MV-4-11 (cell line): ENCODE measurements at places on chromosomes 13 and 19.

DNA sequence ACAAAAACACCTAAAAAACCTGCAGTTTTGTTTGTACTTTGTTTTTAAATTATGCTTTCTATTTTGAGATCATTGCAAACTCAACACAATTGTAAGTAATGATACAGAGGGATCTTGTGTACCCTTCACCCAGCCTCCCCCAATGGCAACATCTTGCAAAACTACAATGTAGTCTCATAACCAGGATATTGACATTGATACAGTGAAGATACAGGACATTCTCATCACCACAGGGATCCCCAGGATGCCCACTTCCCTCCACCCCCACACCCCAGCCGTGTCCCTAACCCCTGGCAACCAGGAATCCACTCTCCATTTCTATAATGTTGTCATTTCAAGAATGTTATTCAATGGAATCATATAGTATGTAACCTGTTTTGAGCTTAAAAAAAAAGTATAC is 10.3 kb upstream of the C5AR2 start:
- DNase-seq = no peak

- peak; percentile 53 for DNase-seq
Observed at GRCh38 chr13:57326532-57326931, 159.5 kb downstream of the PRR20E start.

DNA sequence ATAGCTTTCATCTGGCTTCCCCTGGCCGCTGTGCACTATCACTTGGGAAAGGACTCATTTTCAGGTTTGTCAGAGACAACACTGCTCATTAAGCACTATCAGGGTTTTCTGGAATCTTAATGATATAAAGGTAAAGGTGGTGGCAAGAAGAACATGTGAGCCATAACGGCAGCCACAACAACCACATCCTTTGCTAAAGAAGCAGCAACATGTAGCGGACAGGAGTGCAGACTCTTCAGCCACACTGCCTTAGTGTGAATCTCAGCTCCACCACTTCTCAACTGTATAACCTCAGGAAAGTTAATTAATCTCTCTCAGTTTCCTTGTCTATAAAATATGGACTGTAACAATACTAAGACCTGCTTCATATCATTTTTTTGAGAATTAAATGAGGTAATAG is 24.1 kb upstream of the MIR17HG start:
- DNase-seq = no peak

- no peak for DNase-seq
Observed at GRCh38 chr13:103255587-103256301, 189.5 kb upstream of the SLC10A2 start.

DNA sequence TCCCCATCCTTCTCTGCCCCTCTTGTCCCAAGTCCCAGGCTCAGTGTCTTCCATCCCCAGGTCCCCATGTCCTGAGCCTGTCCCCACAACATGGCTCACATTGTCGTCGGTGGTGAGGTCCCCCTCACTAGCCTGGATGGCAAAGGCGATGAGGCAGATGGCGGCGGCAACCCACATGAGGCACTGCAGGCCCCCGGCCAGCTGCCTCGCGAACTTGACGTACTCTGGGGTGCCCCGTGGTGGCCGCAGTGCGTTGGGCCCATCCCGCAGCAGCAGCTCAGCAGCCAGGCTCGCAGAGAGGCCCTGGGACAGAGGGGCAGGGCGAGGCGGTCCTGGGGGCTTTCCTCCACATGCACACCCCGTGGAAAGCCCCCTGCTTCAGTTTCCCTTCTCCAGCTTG is 1.1 kb downstream of the ATP4A start:
- DNase-seq = no peak

- peak; percentile 47 for DNase-seq
Observed at GRCh38 chr19:14434543-14435319, 1.6 kb downstream of the PKN1 start.

- DNase-seq = peak; percentile 51
Observed at GRCh38 chr13:74061926-74062595, 72.1 kb downstream of the KLF12 start.

DNA sequence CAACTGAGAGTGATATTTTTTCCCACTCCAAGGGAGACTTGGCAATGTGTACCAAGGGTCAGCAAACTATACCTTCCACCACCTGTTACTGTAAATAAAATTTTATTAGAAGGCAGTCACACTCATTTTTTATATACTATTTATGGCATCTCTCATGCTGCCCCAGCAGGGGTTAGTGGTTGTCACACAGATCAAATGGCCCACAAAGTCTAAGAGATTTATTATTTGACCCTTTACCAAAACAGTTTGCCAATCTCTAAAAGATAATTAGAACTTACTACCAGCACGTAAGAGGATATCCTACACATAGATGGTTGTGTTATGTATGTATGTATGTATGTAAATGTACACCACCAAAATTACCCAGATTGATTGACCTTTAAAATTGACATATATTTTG is 185.1 kb downstream of the PRR20E start:
- DNase-seq = no peak

DNA sequence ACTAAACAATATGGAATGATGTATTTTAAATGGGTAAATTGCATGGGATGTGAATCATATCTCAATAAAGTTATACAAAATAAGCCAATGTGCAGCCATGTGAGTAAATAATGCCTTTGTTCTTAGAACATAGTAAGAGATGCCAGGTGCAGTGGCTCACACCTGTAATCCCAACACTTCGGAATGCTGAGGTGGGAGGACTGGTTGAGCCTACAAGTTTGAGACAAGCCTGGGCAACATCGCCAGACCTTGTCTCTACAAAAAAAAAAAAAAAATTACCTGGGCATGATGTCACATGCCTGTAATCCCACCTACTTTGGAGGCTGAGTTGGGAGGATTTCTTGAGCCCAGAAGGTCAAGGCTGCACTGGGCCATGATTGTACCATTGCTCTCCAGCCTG is 230.7 kb downstream of the RFC3 start:
- DNase-seq = no peak

DNA sequence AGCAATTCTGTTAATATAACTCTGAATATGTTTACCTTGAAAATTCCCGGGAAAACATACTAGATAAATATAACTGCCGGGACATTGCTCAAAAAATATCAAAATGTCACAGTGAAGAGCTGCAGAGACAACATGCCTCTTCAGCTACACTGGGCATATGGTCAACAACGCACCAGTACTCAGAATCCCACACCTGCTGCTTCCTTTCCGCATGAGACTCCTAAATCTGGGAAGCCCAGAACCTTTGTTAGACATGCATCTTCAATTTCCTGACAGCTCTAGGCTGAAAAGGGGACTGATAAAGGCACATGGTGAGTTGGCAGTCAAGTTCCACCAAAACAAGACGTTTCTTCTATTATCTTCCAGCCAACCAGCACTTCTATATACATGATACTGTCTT is 53.7 kb downstream of the USP12 start:
- no peak for DNase-seq

- no peak for DNase-seq
Observed at GRCh38 chr13:33994198-33994597, 176.2 kb downstream of the RFC3 start.
